ENCODE measurements at places on chromosomes 3 and 15.

DNA sequence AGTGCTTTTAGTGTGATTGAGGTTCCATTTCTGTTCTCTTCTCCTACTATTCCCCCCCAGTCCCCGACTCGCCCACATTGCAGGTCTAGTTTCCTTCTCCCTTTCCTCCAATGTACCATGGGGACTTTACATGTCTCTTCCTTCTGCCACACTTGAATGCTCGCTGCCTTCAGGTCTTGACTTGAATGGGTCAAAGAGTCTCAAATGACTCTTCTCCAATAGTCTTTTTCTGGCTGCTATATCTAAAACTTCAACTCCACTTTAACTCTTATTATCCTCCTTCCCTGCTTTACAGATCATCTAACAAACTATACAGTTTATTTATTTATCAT lies 213.9 kb upstream of the SLC2A2 start:
- no peak for DNase-seq

- no peak for DNase-seq
Observed at GRCh38 chr3:94305835-94306611, 243.2 kb downstream of the NSUN3 start.

DNA sequence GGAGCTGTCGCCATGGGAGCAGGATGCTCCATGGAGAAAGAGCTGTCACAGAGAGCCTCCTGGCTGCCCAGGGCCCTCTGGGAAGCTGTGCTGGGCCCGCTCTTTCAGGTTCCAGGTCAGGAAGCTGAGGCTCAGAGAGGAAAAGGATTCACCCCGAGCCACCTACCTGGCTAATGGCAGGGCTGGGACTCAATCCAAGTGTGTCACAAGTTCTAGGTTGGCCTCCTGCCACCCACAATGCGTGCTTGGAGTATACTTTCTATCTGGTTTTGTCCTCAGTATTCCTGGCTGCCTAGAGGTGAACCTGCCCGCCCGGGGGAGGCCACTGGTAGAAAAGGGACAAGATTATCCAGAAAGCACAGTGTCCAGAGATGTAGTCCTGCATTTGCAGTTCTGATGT lies 23.6 kb downstream of the FAH start:
- no peak for DNase-seq

- no peak for DNase-seq
Observed at GRCh38 chr3:170154569-170155143, 26.9 kb downstream of the PHC3 start.

GRCh38 chr3:170418422-170419398 lies at the start of gene CLDN11:
TSS of gene CLDN11 (plus strand) at chr3:170418868. CDS start at chr3:170419067, 199 bp downstream.
- peak; percentile 11 for DNase-seq

- no peak for DNase-seq
Observed at GRCh38 chr15:31065824-31066223, 35.7 kb downstream of the TRPM1 start.

GRCh38 chr3:160134964-160135363 lies 90.3 kb upstream of the C3orf80 start:
- DNase-seq: no peak

GRCh38 chr3:124246949-124247348 lies 255.0 kb upstream of the ROPN1 start:
- DNase-seq: no peak

DNA sequence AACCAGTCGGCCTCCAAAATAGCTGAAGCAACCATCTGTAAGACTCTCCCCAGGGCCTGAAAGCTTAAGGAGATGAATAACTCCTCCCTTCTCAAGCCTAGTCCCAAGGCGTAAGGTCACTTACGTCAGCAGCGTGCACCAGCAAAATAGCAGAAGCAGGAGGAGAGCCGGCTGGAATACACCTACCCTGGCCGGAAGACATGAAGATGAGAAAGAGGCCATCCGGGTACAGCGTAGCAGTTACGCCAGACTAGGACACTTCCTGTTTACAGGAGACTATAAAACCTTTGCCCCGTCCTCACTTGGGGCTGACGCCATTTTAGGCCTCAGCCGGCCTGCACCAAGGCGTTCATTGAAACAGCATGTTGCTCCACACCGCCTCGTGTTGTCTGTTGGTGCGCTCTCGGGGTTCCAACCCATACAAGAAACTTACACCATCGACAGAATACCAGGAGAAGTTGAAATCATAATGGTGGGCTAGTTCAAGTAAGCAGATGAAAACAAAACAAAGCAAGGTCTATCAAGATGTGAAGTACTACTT lies 2.5 kb downstream of the CFAP92 start:
- DNase-seq: no peak

DNA sequence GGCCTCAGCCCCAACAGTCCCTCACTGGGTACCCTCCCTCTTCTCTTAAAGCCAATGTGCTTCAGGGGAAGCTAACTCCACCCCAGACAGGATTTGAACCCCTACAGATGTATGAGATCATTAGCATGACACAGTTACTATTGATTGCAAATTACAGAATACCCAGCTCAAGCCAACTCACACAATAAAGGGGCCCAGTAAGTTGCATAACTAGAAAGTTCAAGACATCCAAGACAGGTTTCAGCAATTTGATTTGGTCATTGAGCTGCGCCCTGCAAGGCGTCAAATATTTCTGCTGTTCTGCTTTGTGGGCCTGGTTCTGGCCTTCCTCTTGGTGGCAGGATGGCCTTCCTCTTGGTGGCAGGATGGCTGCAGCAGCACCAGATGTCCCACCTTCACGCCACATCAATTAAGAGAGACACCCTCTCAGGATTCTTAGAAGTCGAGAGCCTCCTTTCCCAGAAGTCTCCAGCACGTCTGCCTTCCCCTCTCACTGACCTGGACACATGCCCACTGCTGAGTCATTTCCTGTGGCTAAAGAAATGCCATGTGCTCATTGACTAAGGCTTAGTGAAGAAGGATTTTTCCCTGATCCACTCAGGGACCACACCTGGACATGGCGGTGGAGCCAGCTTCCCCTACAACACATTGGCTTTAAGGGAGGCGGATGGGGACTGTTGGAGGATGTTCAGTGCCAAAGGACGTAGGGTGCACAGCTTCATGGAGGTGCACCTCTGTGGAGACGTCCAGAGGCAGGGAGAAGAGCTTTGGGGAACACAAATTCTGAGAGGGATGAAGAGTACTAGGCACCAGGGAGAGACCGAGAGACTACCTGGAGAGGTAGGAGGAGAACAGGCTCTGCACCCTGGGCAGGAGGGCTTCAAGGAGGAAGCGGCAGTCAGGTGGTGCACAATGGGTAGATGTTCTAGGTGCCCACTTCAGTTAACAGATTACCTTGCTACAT lies 49.1 kb downstream of the DNASE1L3 start:
- no peak for DNase-seq

- no peak for DNase-seq
Observed at GRCh38 chr15:60626669-60627068, 147.7 kb upstream of the ICE2 start.

GRCh38 chr15:97566961-97567360 lies 393.5 kb upstream of the ARRDC4 start:
- DNase-seq: no peak

DNA sequence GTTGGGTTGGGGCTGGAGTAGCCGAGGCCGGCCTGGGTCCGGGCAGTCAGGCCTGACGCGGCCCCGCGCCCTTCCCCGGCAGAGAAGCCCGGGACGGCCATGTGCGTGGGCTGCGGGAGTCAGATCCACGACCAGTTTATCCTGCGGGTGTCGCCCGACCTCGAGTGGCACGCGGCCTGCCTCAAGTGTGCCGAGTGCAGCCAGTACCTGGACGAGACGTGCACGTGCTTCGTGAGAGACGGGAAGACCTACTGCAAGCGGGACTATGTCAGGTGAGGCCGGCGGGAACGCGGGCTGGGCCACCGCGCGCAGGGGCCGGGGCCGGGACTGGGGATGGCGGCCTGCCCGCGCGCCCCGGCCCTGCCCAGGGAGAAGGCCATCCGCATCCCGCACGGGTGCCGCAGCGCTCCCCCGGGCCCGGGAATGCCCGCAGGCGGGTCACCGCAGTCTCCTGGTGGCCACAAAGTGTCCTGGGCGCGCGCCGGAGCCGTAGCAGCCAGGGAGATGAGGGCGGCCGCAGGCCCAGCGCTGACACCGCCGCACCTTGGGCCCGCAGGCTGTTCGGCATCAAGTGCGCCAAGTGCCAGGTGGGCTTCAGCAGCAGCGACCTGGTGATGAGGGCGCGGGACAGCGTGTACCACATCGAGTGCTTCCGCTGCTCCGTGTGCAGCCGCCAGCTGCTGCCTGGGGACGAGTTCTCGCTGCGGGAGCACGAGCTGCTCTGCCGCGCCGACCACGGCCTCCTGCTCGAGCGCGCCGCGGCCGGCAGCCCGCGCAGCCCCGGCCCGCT lies 1.3 kb downstream of the ISL2 start:
- peak; percentile 21 for DNase-seq

- no peak for DNase-seq
Observed at GRCh38 chr15:25175033-25175788, 220.4 kb downstream of the SNRPN start.

DNA sequence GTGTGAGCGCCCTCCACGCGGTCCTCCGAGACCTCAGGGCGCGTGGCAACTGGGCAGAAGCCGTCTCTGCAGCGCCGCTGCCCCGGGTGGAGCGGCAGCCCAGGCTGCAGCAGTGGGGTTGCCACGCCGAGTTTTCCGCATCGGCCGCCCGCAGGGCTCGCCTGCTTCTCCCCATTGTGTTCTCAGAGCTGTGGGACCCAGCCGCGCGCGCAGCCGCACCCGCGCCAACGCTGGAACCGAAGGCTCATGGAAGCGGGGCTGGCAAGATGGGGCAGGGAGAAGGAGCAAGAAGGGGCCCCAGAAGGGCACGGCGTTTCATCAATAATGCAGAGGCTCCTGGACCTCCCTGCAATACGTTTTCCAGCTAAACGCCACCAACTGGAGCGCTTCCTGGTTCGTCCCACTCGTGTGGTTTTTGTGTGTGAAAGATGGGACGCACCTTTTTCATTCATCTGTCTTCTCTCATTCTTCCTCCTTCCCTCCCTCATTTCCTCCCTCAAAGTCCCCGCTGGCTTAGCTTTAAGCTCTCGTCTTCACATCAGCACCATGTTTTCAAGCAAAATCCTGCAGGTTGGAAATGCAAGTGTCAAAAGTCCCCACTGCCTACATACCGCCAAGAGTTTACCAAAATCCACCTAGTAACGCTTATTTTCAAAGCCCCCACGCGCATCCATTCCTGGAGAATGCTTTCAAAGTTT lies 1.2 kb downstream of the ROBO1 start:
- DNase-seq: no peak

- DNase-seq: no peak
Observed at GRCh38 chr3:160023476-160023875, 34.8 kb downstream of the IL12A start.

- DNase-seq: no peak
Observed at GRCh38 chr3:141236361-141236760, 4.7 kb downstream of the PXYLP1 start.

DNA sequence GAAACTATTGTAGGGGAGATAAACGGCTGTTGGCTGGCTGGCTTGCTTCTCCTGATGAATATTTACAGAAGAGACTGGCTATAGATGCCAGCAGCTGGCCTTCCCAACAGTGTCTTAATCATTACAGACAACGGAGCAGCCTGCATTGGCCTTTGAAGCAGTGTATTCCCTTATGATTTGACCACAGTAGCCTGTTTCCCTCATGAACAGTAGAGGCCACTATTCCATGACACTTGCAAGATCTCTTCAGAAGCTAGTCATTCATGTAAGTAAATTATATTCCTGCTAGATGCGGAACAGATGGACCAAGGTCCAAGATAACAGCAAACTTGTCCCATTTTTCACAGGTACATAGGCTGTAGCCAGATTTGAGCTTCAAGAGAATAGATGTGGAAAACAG lies 47.3 kb downstream of the TMCO5A start:
- DNase-seq: no peak

GRCh38 chr3:58952128-58952917 lies 97.5 kb downstream of the CFAP20DC start:
- DNase-seq: no peak

DNA sequence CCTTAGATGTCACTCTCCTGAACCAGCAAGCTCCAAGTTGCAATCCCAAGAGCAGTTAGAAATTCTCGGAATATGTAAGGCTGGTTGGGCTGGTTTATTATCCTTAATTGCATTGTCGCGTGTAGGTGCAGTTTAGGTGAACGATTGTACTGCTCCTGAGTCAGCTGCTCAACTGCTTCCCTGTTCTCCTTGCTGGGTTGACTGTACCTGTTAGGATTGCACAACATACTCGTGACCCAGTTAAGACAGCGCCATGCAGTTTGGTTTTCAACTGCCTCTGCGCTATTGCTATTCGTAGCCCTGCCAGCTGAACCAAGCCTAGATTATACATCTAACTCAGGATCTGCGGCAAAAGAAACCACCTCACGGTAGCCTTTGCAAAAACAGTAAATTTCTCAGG lies 41.0 kb downstream of the BCL2L10 start:
- DNase-seq: no peak

DNA sequence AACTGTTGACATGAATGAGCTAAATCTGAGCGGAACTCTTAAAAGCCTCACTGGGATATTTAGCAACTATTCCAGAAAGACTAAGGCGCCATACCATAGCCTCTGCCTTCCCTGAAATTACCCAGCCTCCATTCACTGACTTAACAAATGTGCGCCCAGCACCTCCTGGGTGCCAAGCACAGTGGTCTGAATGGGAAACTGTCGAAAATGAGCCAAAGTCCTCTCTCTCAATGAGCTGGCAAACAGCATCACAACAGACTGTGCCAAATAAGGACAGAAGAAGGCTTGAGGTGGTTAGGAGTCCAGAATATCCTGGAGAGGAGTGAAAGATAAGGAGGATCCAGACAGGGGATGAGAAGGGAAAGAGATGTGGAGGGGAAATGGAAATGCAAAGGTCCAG lies 332.4 kb downstream of the MAGI1 start:
- DNase-seq: no peak

DNA sequence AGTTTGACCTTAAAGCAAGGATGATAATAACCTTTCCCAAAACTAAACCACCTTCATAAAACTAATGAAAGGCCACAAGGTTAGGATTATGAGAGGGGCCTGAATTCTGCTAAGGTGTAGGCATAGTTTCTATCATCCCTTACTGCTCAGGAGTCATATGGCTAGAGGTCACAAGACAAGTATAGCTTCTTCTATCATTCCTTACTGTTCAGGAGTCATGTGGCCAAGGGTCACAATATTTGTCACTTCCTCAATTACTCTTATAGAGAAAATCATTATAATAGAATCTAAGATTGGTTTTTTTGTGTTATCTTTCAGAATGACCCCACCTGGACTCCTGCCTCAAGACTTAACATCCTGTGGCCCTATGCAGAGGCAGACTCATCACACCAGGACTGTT lies 36.6 kb downstream of the HERC1 start:
- DNase-seq: no peak

- DNase-seq: no peak
Observed at GRCh38 chr15:57751177-57751800, 44.8 kb downstream of the POLR2M start.

GRCh38 chr3:162139841-162140240 lies 643.2 kb downstream of the OTOL1 start:
- no peak for DNase-seq

- no peak for DNase-seq
Observed at GRCh38 chr15:34223904-34224596, 766 bp upstream of the EMC4 start.

DNA sequence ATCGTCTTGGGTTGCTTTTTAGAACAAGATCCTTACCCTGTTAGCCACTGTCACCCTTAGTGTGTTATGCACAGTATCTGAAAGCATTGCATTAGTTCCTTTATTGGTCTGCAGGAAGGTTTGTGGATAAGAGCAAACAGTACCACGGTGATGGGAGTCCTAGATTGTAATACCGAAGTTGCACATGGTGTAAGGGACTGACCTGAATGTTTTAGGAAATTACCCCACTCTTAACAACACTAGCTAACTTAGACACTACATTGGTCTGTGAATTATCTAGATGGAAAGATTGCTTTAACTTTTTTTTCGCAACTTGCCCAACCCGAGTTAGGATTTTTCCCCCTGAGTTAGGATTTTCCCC lies 1.3 kb downstream of the STT3B start:
- DNase-seq: no peak

Data from stimulated activated naive CD8-positive, alpha-beta T cell treated with anti-CD3 and anti-CD28 coated beads, Interleukin-15, Interleukin-2, amounts not matched to agents 100 U/mL and 50 U/mL, for 24 hours (primary cell).